ENCODE measurements at places on chromosomes 16 and 17. TPM values are rescaled to one million over a fixed set of nuclear protein-coding genes. Genes with fewer than 3 reads are reported as not detected.

VPS35 gene
- total RNA-seq: 71.1 TPM

SCN4A gene
- total RNA-seq: 0.16 TPM

ALOX15B gene
- total RNA-seq: not detected

KRTAP4-4 gene
- total RNA-seq: not detected

KIF19 gene
- not detected for total RNA-seq

SARM1 gene
- total RNA-seq: 7.2 TPM

PRSS8 gene
- total RNA-seq: 0.09 TPM

TMED6 gene
- total RNA-seq: not detected

PLD6 gene
- total RNA-seq: 1.9 TPM

SHISA9 gene
- total RNA-seq: not detected

IGF2BP1 gene
- 2.5 TPM for total RNA-seq

CCL8 gene
- not detected for total RNA-seq

MEIOC gene
- not detected for total RNA-seq

KRT25 gene
- total RNA-seq: not detected

SLC5A2 gene
- total RNA-seq: under 0.01 TPM

CDRT15 gene
- total RNA-seq: not detected

HASPIN gene
- 0.79 TPM for total RNA-seq

Measured in bronchial smooth muscle cell (primary cell).